ENCODE measurements at places on chromosomes 6 and 20. TPM values are rescaled to one million over a fixed set of nuclear protein-coding genes. Genes with fewer than 3 reads are reported as not detected.

SLC22A16 gene
- not detected for total RNA-seq

DNA sequence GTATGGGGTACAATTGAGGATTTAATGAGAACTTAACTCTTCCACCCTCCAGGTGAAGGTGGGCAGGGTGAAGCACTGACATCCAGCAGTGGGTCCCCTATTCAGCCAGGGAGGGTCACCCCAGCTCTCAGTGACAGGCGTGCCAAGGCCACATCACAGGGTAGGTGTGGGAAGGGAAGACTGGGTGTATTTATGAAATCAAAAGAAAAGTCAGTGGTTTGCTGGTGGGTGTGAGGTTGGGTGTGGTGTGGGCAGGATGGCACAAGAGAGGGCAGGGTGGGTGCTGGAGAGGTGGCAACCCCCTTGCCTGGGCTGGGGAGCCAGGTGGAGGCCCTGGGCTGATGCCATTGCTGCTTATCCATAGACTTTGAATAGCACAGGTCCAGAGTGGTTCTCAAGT, 16.6 kb downstream of the SYNDIG1 start:
- no peaks in the 10 kb centered on the region for H3K4me1 ChIP-seq
- no peaks in the 10 kb centered on the region for H3K36me3 ChIP-seq
- H3K4me3 ChIP-seq: no peak overlapping the region

- H3K4me1 ChIP-seq: no peaks in the 10 kb centered on the region
- H3K27me3 ChIP-seq: peaks cover 20% of the 10 kb centered on the region
- H3K4me3 ChIP-seq: no peak overlapping the region
- no peaks in the 10 kb centered on the region for H3K36me3 ChIP-seq
- no peak for DNase-seq
Observed at GRCh38 chr20:4256874-4257273, 241.5 kb upstream of the RNF24 start.

GRCh38 chr6:21451546-21452013, 142.0 kb upstream of the SOX4 start:
- H3K36me3 ChIP-seq: no peaks in the 10 kb centered on the region
- no peak overlapping the region for H3K4me3 ChIP-seq

GRCh38 chr20:3842348-3842930, 4.2 kb upstream of the MAVS start:
- H3K4me3 ChIP-seq: no peak overlapping the region
- H3K4me1 ChIP-seq: peaks cover 8% of the 10 kb centered on the region
- no peaks in the 10 kb centered on the region for H3K27me3 ChIP-seq
- peaks cover 3% of the 10 kb centered on the region for H3K36me3 ChIP-seq

MRPL14 gene
- total RNA-seq: 60.8 TPM

GRCh38 chr6:53701333-53702218, 36.0 kb upstream of the KLHL31 start:
- H3K4me1 ChIP-seq: peaks cover 9% of the 10 kb centered on the region
- peak overlapping the region; percentile 38 for H3K27ac ChIP-seq
- H3K27me3 ChIP-seq: no peaks in the 10 kb centered on the region
- no peak for DNase-seq
- no peaks in the 10 kb centered on the region for H3K36me3 ChIP-seq

- peaks cover 22% of the 10 kb centered on the region for H3K4me1 ChIP-seq
- no peak for DNase-seq
- no peak overlapping the region for H3K27ac ChIP-seq
- peaks cover 3% of the 10 kb centered on the region for H3K36me3 ChIP-seq
- H3K4me3 ChIP-seq: no peak overlapping the region
Observed at GRCh38 chr6:34391473-34391785, 1.0 kb downstream of the NUDT3 start.

DNA sequence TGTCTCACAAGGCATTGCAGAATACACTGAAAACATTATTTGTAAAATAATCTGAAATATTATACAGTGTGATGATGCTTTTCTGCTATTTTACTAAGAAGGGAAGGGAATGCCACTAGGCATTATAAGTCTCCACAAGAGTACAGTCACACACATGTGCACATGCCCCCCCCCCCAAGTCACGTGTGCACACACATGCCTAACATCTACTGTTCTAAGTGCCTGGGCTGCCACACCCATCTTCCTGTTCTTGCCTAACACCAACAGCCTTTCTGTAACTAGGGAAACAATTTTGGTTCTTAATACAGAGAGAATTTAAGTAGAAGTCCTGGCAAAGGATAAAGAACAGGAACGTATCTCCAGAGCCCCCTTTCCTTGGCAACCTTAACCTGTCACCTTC, 58.2 kb upstream of the BCLAF1 start:
- H3K36me3 ChIP-seq: no peaks in the 10 kb centered on the region
- no peak overlapping the region for H3K4me3 ChIP-seq
- no peaks in the 10 kb centered on the region for H3K4me1 ChIP-seq
- peaks cover 9% of the 10 kb centered on the region for H3K27me3 ChIP-seq
- no peak overlapping the region for H3K27ac ChIP-seq

GRCh38 chr6:136520517-136520916, 29.7 kb downstream of the MAP7 start:
- H3K36me3 ChIP-seq: no peaks in the 10 kb centered on the region
- no peak for DNase-seq
- H3K27ac ChIP-seq: no peak overlapping the region
- peaks cover 10% of the 10 kb centered on the region for H3K4me1 ChIP-seq

DNA sequence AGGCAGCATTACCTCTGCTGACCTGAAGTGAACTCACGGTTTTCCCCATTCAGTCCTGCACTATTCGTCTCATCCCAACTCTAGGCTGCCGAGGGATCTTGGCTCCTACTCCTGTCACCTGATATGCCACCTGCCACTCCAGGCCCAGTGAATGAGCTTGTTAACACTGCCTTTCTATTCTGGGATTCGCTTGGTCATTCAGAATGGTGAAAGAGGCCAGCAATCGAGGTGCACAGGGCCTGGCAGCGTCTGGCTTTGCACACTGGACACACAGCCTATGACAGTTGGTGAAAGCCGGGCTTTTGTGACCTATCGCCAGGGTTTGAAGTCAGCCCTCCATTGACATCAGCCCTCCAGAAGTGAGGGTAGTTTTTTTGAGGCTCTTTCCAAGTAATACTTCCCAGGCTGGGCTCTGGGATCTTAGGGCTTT, 59.3 kb upstream of the MYL9 start:
- no peaks in the 10 kb centered on the region for H3K27me3 ChIP-seq
- no peak overlapping the region for H3K27ac ChIP-seq
- no peak overlapping the region for H3K4me3 ChIP-seq
- DNase-seq: no peak
- H3K4me1 ChIP-seq: peaks cover 9% of the 10 kb centered on the region
- H3K36me3 ChIP-seq: no peaks in the 10 kb centered on the region

DNA sequence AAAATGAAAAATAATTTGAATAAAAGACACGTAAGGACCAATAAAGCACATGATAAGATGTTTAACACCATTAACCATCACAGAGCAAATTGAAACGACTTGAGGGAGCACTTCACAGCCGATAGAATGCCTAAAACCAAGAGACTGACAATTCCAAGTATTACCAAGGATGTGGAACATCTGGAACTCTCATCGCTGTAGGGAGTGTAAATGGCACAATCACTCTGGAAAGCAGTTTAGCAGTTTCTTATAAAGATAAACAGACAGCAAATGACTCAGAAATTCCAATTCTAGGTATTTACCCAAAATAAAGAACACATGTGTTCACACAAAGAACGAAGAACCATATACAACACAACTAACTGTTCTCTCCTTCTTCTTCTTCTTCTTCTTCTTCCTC, 8.5 kb upstream of the UBD start:
- peaks cover 2% of the 10 kb centered on the region for H3K4me1 ChIP-seq
- peaks cover 65% of the 10 kb centered on the region for H3K27me3 ChIP-seq
- DNase-seq: no peak

MAP7 gene
- total RNA-seq: 1.0 TPM

DNA sequence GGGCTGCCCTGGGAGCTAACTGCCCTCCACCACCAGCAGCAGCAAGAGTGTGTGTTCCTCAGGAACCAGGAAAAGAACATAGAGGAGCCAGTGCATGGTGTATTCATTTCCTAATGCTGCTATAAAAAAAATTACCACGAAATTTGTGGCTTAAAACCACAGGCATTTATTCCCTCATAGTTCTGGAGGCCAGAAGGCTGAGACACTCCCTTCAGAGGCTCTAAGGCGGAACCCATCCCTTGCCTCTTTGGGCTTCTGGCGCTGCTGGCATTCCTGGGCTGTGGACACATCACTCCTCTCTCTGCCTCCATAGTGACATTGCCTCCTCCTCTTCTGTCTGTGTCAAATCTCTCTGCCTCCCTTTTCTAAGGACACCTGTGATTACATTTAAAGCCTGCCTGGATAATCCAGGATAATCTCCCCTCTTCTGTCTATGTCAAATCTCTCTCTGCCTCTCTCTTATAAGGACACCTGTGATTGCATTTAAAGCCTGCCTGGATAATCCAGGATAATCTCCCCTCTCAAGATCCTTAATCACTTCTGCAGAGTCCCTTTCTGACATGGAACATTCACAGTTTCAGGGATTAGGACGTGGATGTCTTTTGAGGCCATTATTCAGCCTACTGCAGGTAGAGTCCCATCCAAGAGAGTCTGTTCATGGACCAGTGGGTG, 54.7 kb downstream of the NDUFAF5 start:
- no peak for DNase-seq
- no peaks in the 10 kb centered on the region for H3K36me3 ChIP-seq
- H3K4me1 ChIP-seq: no peaks in the 10 kb centered on the region
- H3K27ac ChIP-seq: no peak overlapping the region
